ENCODE measurements at places on chromosomes 3 and 15.

- DNase-seq, result no peak
Observed at GRCh38 chr3:116445990-116446389, 703 bp upstream of the LSAMP start.

DNA sequence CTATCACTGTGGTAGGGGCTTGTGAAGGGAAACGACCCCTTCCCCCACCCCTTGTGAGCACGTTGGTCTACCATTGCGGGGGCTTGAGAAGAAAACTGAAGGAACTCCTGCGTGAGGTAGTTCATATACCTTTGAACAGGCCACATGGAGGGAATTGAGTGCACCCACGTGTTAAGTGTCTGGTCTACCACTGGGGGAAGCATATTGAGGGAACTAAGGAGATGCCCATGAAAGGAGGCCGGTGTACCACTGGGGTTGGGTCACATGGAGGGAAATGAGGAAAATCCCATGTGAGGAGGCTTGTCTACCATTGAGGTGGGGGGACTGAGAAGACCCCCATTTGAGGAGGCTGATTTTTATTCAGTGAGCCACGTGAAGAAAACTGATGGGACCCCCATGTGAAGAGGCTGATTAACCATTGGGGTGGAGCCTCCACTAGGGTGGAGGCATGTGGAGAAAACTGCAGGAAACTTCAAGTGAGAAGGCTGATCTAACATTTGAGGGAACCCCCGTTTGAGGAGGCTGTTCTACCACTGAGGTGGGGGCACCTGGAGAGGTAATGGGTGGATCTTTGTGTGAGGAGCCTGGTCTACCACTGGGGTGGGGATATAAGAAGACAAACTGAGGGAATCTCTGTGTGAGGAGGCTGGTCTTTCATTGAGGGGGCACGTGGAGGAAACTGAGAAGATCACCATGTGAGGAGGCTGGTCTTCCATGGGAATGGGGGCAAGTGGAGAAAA, 163.2 kb downstream of the FBLN2 start:
- DNase-seq, result no peak

- no peak for DNase-seq
Observed at GRCh38 chr3:50428007-50428633, 68.8 kb upstream of the TMEM115 start.

- DNase-seq, result no peak
Observed at GRCh38 chr15:96333131-96334016, 2.9 kb downstream of the NR2F2 start.

- no peak for DNase-seq
Observed at GRCh38 chr15:78329625-78330024, 10.5 kb upstream of the CRABP1 start.
